ENCODE measurements at places on chromosomes 12 and 14.

DNA sequence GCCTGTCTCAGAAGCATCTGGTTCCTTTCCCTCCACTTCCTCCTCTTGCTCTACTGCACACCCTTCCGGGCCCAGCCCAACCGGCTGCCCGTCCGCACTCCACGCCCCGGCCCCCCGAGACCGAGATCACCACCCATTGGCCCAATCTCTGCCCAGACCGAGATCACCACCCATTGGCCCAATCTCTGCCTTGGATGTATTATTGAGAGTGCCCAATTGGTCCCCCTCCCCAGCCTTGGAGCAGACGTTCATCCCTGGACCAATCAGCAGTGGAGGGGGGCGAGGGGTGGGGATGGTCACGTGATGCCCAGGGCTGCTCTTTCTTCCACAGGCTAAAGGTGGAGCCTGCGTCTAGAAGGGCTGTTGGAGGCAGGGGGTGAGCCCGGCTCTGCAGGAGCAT, 75.6 kb upstream of the TMEM132C start:
- no peak for DNase-seq

DNA sequence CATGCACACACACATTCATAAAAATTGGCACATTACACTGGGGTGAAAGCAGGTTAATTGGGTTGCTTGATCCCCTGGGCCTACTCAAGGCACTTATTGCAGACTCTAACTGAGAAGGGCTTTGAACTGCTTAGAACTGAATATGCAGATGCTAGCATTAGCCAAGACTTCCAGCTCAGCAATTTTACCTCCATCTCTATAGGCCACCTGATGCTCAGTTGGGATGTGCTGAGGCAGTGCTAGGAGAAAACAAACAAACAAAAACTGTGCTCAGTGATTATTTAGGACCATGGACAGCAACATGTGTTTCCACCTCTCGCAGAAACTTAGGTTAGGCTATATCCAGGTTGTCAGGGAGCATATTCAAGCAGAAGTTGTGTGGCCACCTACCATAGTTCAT, 124.8 kb upstream of the WSCD2 start:
- DNase-seq, result no peak

GRCh38 chr14:58829594-58829993, 191.8 kb downstream of the DACT1 start:
- no peak for DNase-seq

DNA sequence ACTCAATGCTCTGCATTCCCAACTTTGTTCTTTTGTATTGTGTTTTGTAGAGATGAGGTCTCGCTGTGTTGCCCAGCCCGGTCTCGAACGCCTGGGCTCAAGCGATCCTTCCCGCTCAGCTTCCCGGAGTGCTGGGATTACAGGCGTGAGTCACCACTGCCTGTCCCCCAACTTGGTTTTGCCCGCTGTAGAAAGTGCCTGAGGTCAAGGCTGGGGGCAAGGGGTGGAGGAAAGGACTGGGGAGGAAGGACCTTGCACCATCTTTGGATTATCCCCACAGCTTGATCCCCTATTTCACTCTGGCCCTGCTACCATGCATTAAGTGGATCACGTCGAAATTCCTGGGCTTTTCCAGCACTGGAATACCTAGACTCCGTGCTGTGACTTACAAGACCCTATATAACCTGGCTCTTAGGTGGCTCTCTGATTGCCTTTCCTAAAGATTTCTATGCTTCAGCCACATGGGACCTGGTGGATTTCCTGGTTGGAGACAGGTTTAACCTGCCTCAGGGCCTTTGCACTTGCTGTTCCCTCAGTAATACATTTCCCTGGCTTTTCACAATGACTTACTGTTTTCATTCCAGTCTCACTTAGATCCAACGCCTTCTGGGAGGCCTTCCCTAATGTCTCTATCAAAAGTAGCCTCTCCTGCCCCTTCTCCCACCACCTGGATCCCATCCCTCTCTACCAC, 608 bp upstream of the PIANP start:
- no peak for DNase-seq

- no peak for DNase-seq
Observed at GRCh38 chr14:96727491-96727890, 69.7 kb upstream of the VRK1 start.

- DNase-seq, result no peak
Observed at GRCh38 chr12:113838896-113839295, 127.2 kb downstream of the RBM19 start.

DNA sequence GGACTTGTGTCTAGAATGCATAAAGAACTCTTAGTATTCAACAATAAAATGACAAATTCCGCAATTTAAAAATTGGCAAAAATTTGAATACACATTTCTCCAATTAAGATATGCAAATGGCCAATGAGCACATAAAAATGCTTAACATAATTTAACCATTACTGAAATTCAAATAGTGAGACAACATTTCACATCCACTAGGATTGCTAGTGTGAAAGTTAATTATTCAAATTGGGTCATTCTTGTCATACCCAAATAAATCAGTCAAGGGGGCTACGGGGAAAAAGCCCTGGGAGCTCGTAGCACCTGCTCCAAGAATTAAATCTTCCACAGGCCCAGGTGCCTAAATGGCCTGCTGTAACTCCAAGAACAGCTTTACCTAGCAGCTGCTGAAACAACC, 25.0 kb upstream of the C14orf132 start:
- DNase-seq, result no peak

- DNase-seq, result peak; percentile 27
Observed at GRCh38 chr12:53381731-53382630, 2.0 kb downstream of the SP1 start.

DNA sequence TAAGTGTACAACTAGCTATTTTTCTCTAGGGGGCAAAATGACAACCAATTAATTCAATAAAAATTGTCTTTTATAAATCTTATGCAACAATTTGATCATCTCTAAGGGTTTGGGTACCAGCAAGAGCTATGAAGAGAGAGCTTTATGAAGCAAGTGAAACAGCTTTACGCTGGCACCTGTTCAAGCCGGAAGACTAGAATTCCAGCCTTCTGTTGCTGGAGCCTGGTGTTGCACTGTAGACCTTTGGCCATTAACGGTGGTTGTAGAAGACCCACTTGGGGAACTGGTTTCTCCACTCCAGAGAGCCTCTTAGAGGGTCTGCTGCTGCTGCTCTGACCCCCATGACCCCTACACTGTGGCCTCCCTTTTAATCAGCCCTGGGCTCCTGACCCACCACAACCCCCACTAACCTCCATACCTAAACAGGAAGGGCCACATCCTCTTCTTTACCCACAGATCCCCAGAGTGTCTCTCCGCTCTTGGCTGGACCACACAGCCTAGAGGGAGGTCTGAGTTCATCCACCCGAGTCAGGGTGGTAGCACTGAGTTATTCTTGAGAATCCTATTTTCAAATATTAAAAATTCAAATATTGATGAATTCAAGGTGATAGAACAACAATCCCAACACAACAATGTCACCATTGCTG, 54.6 kb upstream of the STON2 start:
- DNase-seq, result no peak

DNA sequence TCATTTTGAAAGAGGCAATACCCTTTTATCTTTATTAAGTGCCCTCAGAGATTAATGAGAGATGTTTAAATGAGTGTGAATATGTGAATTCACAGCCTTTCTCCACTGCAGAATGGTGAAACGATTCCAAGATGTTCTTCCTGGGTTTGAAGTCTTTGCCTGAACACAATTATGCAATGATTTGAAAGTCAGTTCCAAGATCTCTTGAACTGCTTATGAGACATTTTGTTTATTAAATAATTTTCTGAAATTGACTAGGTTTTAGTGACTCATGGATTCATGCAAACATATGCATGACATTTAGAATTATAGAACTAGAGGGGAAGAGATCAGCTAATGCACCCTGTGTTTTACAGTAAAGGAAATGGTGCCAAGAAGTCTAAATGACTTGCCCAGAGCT, 118.1 kb upstream of the SLC38A2 start:
- DNase-seq, result no peak

GRCh38 chr12:46985816-46986215, 93.6 kb upstream of the PCED1B start:
- DNase-seq, result no peak

GRCh38 chr12:10632226-10632625, 18.8 kb upstream of the MAGOHB start:
- no peak for DNase-seq

- peak; percentile 54 for DNase-seq
Observed at GRCh38 chr14:64708148-64709004, 4.2 kb downstream of the PLEKHG3 start.

DNA sequence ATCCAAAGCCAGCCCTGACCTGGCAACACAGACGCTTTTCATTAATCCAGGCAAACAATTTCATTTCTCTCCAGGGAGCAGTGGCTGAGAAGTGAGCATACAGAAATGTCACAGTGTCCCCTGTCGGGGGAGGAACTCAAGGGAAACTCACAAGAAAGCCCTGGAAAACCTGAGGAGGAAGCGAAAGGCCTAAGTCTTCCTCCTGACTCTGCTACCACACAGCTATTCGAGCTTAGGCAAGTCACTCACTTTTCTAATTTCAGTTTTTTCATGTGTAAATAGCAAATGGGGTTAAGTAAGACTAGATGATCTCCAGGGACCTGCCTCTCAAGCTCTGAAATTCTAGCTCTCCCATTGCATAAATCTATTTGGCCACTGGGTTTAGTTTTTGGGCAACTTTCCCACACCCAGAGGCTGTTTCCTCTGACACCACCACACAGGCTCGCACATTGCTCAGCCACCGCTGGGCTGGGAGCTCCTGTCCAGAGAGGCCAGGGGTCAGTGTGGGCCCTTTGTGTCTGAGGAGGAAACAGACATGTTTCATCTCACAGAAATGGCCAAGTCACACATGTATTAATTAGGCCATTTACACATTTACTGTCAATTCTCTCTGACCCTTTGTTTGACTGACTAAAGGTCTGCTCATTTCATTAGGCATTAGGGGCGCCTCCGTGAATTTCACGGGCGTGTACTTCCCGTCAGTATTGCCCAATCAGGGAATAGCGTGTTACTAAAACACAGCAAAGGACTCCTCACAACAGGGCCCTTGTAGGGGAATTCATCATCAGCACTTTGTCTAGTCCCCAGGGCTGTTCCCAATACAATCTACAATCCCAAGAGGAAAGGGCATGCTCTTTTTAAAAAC, 9.8 kb upstream of the PNMA1 start:
- peak; percentile 99 for DNase-seq

GRCh38 chr12:33115716-33116115, 219.1 kb upstream of the PKP2 start:
- no peak for DNase-seq

DNA sequence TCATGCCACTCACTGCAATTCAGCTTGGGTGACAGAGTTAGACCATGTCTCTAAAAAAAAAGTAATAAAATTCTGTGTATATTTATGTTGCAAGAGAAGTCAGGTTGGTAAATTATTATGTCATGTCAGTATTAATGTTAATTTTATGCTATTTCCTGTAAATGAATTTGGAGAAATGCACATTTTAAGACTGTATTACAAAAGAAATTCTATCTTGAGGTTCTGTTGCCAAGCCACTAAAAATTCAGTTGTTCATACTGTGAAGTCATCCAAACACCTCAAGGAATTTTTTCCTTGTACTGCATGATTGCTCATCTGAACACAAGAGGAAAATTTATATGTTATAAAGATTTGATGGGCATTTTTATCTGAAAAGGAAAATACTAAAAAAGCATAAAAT, 23.3 kb upstream of the HMGA2 start:
- DNase-seq, result no peak

DNA sequence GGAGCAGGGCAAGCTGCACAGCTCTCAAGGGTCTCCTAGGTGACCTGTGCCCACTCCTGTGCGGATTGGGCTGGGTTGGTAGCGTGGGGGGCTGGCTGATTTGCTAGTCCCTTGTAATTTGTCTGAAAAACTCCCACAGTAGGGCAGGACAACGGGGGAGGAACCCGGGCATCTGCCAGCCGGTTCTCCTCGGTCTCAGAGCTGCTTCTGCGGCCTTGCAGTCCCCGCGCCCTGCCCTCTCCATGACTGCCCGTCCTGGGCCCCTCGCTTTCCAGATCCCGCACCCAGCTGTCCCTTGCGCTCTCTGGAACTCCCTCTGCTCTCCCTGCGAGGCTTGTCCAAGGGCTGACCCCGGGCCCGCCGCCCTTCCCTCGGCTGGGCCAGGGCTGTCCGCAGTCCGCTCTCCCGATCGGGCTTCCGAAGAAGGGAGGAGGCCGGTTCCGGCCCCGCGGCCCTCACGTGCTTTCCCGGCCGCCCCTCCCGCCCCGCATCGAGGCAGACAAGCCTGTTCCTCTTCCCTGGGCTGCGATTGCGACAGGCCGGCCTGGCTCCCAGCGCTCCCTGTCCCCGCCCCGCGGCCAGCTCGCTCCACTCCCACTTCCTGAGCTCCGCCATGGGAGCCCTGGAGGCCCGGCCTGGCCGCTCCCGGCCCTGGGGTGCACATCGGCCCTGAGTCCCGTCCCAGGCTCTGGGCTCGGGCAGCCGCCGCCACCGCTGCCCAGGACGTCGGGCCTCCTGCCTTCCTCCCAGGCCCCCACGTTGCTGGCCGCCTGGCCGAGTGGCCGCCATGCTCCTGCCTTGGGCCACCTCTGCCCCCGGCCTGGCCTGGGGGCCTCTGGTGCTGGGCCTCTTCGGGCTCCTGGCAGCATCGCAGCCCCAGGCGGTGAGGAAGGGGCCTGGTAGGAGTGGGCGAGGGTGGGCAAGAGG, at the start of gene LTBR:
Gene LTBR, plus strand, starts transcription at position 591 of the 927 bp plus-strand sequence. Its CDS starts 197 bp downstream, at position 788.
- no peak for DNase-seq

DNA sequence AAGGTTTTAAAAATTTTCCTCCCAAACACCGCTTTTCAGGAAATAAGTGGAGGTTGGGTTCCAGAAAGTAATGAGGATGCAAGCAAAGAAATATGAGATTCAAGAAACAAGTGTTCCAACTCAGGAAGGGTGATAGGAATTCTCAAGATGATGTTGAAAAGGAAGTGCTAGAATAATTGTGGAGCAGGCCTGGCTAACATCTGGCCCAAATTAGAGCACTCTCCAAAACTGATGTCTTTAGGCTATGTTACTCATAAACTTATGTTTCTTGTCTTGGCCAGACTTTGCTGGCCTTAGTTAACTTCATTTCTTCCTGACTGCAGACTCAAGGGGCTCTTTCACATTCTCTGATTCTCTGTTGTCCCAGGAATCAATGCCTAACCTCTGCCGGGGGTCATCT, 116.3 kb downstream of the TMTC3 start:
- no peak for DNase-seq

Measured in H54 (cell line).